ENCODE measurements at places on chromosomes 7 and 10.

DNA sequence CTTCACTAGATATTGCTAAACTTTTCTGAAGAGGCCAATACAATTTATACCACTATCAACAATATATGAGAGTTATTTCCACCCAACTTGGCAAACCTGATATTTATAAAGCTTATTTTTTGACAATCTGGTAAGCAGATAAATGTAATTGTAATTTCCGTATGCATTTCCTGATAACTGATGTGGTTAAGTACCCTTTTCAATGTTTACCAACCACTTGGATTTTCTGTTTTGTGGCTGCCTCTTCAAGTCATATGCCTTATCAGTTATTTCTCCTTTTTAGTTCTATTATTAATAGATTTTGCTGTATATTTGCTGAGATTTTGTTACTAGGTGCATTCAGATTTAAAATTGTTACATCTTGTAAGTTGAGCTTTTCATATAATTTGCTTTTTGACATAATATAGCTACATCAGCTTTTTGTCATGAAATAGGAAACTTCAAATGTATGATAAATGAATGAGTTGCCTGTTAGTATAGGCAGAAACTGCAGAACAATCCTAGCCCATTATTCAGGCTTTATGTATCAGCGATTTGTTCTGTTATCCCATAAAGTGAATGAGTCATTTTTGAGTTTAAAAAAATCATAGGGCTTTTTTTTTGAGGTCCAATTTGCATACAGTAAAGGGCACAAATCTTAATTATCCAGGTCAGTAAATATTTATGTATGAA, 11.5 kb downstream of the SGPL1 start:
- DNase-seq = peak; percentile 43

DNA sequence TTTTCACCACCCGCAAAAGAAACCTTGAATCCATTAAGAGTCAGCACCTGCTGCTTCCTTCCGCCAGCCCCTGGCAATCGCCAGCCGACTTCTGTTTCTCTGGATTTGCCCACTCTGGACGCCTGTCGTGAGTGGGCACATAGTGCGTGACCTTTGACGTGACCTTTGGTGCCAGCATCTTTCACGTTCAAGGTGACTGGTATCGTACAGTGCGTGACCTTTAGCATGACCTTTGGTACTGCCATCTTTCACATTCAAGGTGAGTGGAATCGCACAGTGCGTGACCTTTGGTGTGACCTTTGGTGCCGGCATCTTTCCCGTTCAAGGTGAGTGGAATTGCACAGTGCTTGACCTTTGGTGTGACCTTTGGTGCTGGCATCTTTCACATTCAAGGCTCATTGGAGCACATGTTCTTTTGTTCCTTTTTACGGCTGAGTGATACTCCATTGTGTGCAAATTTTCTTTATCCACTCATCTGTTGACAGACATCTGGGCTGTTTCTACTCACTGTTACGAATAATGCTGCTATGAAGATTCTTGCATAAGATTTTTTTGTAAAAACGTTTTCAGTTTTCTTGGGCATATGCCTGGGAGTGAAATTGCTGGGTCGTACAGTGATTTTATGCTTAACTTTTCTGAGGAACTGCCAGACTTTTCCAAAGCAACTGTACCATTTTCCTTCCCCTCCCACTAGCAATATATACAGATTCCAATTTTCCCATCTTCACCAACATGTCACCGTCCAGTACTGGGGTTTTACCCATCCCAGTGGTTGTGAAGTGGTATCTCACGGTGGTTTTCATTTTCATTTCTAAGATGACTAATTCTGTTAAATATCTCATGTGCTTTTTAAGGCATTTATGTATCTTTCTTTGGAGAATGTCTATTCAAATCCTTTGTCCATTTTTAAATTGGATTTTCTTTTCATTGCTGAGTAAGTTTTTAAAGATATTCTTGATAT, 145.3 kb downstream of the DIP2C start:
- no peak for DNase-seq

GRCh38 chr7:3552499-3552898, 251.4 kb downstream of the SDK1 start:
- DNase-seq = no peak

- DNase-seq = no peak
Measured at GRCh38 chr7:143299840-143300239, 11.7 kb downstream of the CASP2 start.

DNA sequence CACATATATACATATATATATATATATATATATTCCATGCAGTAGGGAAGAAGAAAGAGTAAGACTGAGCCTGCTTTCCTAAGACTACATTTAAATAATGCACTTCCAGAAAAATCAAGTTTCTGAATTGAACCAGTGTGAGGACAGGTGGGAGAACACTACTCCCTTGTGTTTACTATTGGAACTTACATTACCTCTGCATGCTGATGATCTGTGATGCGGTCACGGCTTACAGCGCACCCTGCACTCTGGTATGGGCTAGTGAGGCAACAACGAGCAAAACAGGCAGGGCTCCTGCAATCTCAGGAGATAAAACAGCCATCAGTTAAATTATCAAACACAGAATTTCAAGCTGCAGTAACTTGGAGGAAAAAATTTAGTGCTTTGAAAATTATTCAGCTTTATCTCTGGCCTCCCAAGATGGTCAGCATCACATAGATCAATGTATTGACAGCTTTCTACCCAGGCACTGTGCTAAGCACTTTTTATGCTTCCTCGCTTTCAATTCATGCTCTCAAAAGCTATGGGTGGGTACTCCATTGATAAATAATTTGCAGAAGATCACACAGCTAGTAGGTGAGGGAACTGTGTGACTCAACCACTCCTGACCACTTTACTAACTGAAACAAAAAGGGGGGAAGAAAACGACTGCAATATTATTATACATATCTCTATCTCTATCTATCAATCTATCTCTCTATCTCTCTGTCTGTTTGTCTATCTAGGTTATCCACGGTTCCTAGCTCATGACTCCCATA, 20.5 kb upstream of the SLC16A12 start:
- DNase-seq = no peak

- no peak for DNase-seq
Measured at GRCh38 chr10:128870830-128871597, 596.0 kb upstream of the MGMT start.

DNA sequence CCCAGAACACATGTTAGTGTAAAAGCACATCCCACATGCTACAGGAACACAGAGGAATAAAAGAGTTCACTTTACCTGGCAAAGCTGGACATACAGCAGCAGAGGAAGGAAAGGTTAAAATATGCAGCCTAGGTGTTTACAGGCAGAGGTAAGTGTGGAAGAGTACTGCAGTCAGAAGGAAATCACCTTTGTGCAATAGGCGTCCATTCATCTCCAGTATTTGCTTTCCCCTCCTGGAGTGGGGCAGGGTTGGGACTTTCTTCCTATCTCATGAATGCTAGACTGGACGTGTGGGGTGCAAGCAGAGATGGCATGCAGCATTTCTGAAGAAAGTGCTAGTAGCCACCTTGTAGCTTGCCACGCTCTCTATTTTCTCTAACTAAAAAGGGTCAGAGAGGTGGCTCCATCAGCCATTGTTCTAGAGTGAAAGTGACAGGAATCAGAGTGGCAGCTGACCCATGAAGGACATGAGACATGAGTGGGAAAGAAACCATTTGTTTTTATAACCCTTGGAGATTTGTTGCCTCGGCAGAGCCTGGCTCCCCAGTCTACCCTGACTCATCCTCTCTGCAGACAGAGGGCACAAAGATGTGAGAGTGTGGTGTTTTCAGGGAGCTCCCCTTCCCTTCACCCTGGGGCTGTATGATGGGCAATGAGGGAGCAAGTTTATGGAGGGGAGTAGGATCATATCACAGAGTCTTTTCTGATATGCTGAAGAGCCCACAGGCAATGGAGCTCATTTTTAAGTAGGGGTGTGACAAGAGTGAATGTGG, 101.2 kb upstream of the SEC61G start:
- DNase-seq = peak; percentile 47

- no peak for DNase-seq
Measured at GRCh38 chr7:129427526-129428045, 6.6 kb upstream of the STRIP2 start.

Measured in NCI-H510A treated with DMSO at 0.1 percent for 48 hours (cell line).